Stimulated activated CD8-positive, alpha-beta memory T cell treated with anti-CD3 and anti-CD28 coated beads, Interleukin-7, amount 100 ng/mL, for 1 hour (primary cell): ENCODE measurements at places on chromosomes 3 and 15.

GRCh38 chr15:29750754-29751153 is 71.5 kb downstream of the TJP1 start:
- no peak for DNase-seq

DNA sequence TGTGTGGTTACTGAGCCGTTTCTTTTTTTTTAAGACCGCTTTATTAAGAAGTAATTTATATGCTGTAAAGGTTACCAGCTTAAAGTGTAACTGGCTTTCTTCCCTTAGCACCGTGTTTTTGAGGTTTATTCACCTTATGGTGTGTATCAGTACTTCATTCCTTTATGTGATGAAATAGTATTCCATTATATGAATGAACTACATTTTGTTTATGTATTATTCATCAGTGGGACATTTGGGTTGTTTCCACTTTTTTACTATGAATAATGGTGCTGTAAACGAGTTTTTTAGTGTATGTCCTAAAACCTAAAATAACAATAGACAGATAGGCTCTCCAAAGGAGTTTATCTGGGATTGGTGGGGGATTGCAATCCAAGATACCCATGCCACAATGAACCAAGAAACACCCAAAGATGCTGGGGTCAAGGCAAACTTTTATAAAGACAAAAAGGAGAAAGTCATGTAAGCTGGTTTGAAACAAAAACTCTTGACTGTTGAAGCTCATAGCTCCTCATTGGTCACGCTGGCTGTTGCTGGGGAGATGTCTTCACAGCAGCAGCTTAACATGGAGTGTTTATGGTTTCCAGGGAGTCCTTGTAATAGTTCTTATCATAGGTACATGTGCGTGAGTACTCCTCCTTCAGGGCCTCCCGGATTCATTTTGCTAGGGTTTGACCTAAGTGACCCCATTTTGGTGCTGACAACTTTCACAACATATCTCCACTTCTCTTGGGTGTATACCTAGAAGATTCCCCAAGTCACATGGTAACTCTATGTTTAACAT is 16.0 kb downstream of the TM2D3 start:
- DNase-seq: no peak

DNA sequence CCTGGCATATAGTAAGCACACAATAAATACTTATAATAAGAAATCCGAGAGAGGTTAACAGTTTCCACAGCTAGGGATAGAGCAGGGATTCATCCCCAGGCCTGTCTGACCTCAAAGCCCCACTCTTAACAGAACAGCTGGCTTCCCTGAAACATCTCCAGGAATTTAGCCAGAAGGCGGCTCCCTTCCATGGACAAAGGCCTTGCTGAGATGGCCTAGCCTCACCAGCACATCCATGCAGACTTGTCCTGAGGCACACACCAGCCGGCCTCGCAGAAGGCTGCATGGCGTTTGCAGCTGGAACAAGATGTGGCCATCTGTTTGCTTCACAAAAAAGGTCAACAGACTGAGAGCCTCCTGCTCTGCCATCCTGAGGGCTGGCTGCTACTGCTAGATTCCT is 245.4 kb downstream of the SLCO3A1 start:
- no peak for DNase-seq

GRCh38 chr3:169666376-169667165 is 3.1 kb upstream of the MECOM start:
- DNase-seq: no peak
